Muscle of leg (tissue), 16 donors: ENCODE measurements at places on chromosomes 7 and 10.
A peak's percentile ranks its signal among the peaks of the same experiment; 100 is the strongest.

GRCh38 chr10:52701647-52702046 lies 70.9 kb downstream of the MBL2 start:
- DNase-seq, result peak; percentile 29

GRCh38 chr10:116796469-116796868 lies 52.8 kb upstream of the ENO4 start:
- DNase-seq, result no peak

DNA sequence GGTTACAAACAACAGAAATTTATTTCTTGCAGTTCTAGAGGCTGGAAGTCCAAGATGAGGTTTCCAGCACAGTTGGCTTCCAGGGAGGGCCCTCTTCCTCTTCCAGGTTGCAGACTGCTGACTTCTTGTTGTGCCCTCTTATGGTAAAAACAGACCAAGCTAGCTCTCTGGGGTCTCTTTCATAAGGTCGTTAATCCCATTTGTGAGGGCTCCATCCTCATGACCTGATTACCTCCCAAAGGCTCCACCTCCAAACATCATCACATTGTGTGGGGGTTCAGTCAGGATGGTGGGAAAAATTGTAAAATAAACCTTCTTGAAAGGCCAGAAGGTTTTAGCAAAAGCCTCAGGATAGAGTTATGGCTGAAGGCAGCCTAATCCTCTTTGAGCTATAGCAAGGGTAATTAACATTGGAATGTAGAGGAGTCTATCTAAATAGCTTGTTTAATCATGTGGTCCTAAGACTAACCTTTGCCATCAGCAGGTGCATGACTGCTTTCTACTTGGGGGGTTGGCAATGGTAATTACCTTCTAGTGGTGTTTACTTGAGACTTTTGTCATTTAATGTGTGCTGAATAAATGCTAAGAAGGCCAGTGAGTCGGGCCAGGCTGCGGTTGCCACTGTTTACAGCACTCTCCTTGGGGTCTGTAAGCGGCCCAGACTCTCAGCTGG lies 80.8 kb downstream of the PPP1R17 start:
- no peak for DNase-seq

GRCh38 chr7:134690016-134690415 lies 43.4 kb downstream of the BPGM start:
- DNase-seq, result peak; percentile 87

DNA sequence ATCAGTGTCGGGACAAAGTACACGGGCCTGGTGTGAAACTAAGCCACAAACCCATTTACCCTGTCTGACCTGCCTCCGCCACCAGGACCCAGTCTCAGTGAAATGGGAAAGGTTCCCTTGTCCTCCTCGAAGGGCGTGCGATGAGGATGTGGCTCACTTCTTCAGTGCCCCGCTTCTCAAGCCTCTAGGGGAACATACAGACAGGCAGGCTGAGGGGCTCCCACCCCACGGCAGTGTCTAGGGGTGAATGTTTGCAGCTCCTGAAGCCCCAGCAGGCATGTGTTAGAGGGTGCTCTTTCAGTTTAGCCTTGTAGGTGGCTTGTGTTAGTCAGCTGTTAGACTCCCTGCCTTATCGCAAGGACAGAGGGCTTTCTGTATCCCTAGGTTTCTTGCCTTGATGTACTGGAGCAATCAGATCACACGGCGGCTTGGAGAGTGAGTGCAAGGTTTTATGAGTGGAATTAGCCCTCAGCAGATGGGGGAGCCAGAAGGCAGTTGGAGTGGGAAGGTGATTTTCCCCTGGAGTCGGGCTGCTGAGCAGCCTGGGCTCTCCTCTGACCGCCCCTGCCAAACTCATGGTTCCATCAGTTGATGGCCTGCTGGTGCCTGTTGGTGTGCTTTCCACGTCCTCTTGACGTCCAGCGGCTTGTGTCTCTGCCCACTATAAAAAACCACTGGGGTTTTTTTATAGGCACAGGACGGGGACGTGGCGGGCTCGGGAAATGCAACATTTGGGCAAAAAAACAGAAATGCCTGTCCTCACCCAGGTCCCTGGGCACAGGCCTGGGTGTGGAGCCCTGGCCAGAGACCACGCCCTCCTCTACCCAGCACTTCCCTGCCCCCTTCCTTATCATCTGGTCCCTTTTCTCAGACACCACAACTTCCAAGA lies 759 bp downstream of the NUDT1 start:
- DNase-seq, result no peak

GRCh38 chr10:125742465-125742864 lies 23.0 kb downstream of the EDRF1 start:
- DNase-seq, result peak; percentile 11

DNA sequence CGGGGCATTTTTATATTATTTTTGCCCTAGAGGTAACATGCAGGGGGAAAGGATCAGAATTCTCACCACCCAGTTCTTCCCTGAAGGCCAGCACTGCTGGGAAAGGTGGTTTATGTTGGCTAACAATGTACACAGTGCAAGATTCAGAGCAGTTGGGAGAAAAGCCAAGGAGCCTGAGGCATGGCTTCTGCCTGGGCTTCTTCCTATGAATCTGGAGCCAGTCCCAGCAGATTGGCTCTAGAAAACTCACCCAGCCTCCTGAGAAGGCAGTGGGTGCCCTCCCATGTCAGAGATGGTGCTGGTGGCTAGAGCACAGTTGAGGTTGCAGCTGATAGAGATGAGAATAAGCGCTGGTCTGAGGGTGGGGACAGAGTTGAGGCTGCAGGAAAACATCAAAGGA lies 44.7 kb upstream of the GPR26 start:
- no peak for DNase-seq

DNA sequence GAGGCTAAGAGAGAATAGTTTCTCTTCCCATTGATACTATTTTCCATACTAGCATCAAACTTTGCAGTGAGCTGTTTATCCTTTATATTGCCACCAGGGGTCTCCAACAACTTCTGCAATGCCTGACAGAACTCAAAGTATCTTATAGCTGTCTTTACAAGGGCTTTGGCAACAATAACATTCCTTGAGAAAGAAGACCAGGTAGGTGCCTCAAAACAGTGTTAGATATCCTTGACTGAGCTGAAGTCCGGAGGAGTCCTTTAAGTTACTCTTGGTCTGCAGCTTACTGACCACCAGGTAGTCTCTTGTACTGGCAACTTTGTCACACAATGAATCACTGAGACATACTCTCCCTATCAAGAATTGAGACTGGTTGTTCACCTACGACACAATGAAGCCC lies 30.0 kb upstream of the TES start:
- peak; percentile 76 for DNase-seq

- DNase-seq, result no peak
These were observed 57.3 kb upstream of the OSBPL3 start for GRCh38 chr7:25037325-25037724.

DNA sequence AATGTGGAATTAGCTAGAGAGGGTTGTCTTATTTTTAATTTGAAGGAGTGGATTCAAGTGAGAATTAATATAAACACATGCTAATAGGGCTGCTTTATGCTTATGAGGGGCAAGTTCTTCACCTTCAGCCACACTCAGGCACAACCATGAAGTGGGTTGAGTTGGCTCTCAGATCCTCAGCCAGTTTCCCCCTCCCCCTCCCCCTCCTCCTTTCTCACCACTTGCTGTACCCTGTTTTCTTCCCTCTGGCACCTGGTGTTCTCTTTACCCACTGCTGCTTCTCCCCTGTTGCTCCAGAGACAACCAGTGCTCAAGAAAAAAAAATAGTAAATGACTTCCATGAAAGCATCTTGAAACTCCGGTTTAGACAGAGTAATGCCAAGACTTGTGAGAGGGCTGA lies 1083.3 kb downstream of the CNTNAP2 start:
- peak; percentile 3 for DNase-seq

DNA sequence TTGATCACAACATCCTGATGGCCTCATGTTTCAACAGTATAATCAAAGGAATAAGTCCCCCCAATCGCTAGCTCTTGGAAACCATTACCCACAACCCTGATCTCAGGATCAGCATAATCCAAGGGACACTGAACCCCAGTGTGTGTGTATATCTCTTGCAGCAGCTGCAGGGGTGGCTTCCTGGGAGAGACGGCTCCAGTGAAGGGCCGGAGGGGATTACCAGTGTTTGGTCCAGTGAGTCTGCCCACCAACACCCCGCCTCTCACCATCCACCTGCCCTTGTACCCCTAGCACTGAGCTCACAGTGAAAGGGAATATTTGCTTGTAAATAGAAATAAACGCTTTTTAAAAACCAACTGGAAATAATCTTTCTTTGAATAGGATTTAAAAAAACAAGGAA lies 63.1 kb downstream of the FAM53B start:
- DNase-seq, result no peak

- peak; percentile 73 for DNase-seq
These were observed 1.5 kb upstream of the MEST start for GRCh38 chr7:130490311-130490791.

DNA sequence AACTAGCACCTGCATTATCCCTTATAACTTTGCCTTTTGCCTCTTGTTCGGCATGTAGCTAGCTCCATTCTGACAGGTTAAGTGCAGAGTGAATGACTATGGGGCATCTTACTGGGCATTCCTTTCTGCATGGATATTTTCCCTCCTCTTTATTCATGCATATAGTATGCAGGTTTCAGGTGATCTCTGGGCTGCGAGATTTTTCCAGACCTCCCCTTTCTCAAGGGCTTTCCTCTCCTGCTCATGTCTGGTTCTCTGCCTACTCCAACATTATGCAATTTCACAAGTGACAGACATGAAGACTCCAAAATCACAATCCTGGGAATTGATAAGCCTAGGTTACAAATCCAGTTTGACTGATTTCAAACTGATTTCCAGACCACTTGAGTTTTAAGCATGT lies 503.8 kb downstream of the NXPH1 start:
- no peak for DNase-seq

GRCh38 chr10:109454691-109455090 lies 468.6 kb downstream of the XPNPEP1 start:
- no peak for DNase-seq

DNA sequence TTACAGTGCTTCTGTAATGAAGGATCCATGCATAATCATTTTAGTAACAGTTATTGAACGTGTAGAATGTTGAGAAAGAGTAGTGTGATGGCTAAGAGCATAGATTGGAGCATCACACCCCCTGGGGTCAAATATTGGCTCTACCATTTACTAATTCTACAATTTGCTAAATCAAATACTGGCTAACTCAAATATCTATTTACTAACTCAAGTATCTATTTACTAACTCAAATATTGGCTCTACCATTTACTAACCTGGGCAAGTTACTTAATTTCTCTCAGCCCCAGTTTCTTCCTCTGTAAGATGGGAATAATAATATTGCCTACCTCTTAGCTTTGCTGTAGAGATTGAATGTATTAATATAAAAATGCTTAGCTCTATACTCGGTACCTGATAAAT lies 64.0 kb downstream of the CDK14 start:
- no peak for DNase-seq

GRCh38 chr10:103712898-103713498 lies 142.4 kb downstream of the SH3PXD2A start:
- peak; percentile 87 for DNase-seq

GRCh38 chr10:47127188-47127785 lies 172.7 kb upstream of the GDF10 start:
- DNase-seq, result no peak

GRCh38 chr10:124346831-124347230 lies 71.9 kb downstream of the OAT start:
- DNase-seq, result no peak

DNA sequence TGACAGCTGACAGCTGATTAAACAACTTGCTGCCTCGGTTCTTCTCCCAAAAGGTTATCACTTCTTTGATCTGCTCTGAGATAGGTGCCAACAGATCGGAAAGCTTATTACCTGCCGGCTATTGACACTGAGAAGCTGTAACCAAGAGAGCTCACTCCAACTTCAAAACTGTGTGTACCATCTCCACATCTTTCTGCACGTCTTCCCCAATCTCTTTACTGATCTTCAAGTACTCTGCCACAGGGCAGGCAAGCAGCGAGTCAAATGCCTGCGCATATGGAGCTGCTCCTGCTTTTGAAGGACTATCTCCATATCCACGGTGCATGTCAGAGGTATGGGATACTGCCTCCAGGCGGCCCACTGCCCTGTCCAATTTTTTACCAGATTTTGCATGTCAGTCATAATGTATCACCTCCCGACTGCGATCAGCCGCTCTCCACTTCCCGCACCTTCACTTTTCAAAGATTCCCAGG lies 352 bp upstream of the ZNF485 start:
- no peak for DNase-seq

GRCh38 chr10:132897516-132898381 lies 44.6 kb downstream of the CFAP46 start:
- no peak for DNase-seq

GRCh38 chr10:4067531-4067930 lies 282.5 kb upstream of the KLF6 start:
- no peak for DNase-seq

GRCh38 chr10:14153570-14154055 lies 177.1 kb downstream of the FRMD4A start:
- peak; percentile 37 for DNase-seq

- DNase-seq, result no peak
These were observed 40.3 kb downstream of the CYTH3 start for GRCh38 chr7:6232116-6232515.

- peak; percentile 82 for DNase-seq
These were observed 52.6 kb upstream of the CAPZA2 start for GRCh38 chr7:116809636-116810266.

GRCh38 chr10:47146572-47146971 lies 153.4 kb upstream of the GDF10 start:
- peak; percentile 23 for DNase-seq

GRCh38 chr10:73252445-73253224 lies at the start of gene MRPS16:
Gene MRPS16, minus strand, starts transcription at chr10:73252644. Its CDS starts 162 bp downstream, at chr10:73252482.
- DNase-seq, result peak; percentile 99

GRCh38 chr10:47253651-47254375 lies 46.2 kb upstream of the GDF10 start:
- peak; percentile 27 for DNase-seq

DNA sequence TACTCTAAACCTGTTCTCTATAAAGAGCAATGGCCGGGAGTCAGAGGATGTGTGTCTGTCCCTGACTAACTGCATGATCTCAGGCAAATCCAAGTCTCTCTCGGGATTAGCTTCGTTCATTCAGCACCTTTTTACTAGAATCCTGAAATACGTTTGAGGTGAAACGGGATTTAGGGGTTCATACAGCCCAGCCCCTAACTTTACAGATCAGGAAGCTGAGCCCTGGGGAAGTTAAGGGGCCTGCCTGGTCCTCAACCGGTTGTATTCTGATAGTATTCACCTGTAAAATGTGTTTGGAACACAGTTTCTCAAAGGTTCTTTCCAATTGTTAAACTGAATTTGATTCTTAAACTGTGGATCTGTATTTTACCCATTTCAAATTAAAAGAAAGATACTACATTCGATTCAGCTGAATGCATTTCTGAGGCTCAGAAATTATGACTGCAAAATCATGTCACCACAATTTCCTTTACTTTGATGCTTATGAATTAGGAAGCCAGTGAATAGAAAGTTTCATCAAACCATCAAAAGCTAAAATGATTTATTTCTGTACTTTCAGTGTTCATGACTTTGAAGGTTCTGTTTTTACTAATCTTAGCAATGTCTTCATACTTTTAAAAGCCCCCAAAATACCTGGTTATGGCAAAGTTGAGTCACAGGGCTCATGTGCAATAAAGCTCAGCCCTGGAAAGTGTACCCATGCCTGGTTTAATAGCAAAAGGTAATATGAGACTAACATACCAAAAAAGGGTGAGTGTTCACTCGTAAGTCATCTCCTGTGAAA lies 28.9 kb upstream of the EZH2 start:
- DNase-seq, result no peak

- DNase-seq, result peak; percentile 41
These were observed 7.6 kb upstream of the GRID2IP start for GRCh38 chr7:6558837-6559236.
